ENCODE measurements at places on chromosomes 1 and 21.

GRCh38 chr1:109516872-109517271 is 7.3 kb upstream of the AMIGO1 start:
- no peak for DNase-seq

GRCh38 chr21:46159390-46159789 is 4.0 kb upstream of the FTCD start:
- no peak for DNase-seq

DNA sequence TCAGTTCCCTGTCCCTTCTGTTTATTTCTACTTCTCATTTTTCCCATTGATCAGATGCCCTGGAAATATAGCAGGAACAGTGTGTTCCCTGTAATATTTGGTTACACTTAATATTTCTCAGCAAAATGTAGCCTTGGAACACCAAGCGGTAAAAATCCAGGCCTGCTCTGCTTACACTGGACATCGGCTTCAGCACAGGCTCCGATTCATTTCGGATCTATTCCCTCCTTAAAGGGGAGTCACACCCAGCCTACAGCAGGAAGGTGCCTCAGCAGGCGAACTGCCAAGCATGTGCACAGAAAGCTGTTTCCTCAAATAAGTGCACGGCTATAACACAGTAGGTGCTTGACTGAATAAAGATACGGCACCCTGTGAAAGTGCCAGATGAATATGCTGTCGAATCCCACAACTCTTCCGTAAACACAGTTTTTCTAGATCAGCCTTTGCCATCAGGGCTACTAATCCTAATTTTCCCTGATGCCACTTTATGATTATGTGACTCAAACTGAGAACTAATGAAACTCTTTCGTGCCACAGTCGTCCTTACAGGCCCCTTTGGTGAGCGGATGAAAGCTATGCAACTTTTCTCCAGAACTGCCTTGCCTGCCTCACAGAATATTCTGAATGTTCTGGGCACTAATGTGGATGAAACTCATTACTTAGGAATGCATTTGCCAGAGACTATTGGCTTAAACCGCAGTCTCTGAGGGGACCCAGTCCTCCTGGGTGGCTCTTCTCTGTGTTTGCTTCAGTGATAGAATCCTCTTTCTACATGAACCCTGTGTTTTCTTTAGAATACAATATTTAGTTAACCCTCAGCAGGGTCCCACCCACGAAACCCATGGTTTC is 275.5 kb upstream of the RUNX1 start:
- no peak for DNase-seq

GRCh38 chr21:35559829-35560225 is 500.5 kb downstream of the SETD4 start:
- no peak for DNase-seq

GRCh38 chr21:31248598-31248997 is 95.5 kb downstream of the TIAM1 start:
- DNase-seq: no peak

- DNase-seq: no peak
Measured at GRCh38 chr1:36626435-36626834, 143.7 kb upstream of the CSF3R start.

GRCh38 chr1:168320800-168321450 is 40.2 kb downstream of the TBX19 start:
- no peak for DNase-seq

DNA sequence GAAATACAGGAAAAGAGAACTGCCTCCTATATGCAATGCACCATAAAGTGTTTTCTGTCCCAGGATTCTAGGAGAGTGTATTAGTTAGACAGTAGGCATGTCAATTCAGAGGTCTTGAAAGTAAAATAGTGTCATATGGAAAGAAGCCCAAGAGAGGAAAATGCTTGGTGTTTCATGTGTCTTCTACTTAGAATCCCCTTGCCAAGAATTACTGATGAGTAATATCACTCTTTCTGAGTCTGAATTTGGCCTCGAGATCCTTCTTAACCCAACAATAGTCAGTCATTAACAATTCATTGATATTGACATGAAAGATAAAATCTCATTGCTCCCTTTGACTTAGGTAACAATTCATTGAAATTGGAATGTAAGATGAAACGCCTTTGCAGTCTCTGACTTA is 972.2 kb downstream of the TTLL7 start:
- no peak for DNase-seq

DNA sequence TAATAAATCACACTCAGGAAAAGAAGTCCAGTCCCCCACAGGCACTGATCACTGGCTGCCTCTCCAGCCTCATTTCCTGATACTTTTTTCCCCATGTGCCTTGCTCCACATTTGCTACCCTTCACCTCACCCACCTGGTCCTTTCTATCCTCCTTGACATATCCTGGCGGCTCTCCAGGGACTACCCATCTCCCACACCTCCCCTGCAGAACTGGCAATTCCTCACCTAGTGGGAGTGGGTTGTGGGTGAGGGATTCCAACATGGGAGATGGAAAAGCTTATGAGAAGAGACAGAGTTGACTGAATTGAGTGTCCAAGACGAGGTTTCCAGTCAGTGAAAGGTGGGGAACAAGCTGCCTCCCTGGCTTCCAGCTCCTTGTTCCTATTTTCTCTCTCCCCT is 69.6 kb downstream of the FCRL5 start:
- DNase-seq: no peak

- DNase-seq: no peak
Measured at GRCh38 chr1:203593723-203594122, 32.9 kb upstream of the ATP2B4 start.

DNA sequence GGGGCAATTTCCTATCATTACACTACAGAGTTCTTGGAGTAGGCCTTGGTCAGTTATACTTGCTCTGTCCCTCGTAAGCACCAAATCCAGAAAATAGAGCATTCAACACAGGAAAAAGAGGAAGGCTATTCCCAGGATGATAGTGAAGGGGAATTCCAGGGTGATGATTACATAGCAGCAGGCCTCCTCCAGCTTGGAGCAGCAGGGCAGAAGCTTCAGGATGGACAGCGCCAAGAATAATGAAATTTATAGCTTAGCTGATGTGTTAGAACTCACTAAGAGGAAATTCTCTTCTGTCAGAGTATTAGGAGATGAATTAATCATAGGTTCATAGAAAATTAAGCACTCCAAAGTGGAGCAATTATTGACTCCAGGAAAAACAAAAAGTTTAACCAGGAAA is 10.8 kb upstream of the SMAP2 start:
- no peak for DNase-seq

DNA sequence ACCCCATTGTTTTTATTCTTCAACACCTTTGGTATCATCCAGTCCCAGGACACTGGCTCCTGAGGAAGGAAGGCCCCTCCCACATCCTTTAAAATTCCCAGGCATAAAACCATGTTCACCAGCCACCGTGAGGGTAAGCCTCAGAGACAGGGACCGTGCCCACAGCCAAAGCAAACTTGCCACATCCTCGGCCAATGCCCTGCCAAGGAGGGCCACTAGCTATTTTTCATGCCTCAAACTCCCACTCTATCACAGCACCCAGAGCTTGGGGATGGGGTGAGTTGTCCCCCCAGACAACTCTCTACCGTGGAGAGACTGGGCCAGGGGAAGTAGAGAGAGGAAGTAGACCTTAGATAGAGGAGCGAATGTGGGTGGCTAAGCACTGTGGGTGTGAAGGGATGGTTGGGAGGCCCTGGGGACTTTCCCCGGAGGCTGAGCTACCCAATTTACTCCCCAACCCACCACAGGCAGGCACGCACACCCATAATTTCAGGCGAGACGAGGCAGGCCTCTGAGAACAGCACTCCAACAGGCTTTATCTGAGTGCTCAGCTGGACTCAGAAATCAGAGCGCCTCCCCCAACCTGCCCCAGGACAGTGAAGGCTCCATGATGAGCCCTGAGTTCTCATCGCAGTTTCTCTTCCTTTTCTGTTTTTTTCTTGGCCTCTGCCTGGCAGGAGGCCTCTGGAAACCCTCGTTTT is 15.9 kb upstream of the BTG2 start:
- DNase-seq: no peak

GRCh38 chr21:26844258-26845065 is 747 bp downstream of the ADAMTS1 start:
- DNase-seq: peak; percentile 44

DNA sequence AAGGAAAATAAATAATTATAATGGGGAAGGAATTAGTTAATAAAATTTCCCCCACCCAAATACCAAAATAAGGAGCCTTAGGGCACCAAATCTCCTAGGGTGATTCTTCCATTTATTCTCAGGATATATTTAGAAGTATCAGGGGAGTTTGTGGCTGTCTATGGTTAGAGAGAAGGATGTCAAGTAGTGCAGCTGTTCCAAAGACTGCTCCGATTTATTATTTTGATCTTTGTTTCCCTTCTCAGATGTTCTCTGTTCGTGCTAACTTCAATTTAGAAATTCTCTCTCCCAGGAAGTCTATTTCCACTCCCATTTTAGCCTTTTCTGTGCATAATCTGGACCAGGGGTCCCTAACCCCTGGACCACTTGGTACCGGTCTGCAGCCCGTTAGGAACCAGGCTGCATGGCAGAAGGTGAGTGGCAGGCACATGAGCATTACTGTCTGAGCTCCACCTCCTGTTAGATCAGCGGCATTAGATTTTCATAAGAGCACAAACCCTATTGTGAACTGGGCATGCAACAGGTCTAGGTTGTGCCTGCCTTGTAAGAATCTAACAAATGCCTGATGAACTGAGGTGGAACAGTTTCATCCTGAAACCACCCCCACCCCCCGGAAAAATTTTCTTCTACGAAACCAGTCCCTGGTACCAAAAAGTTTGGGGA is 9.3 kb upstream of the MAST2 start:
- DNase-seq: no peak

DNA sequence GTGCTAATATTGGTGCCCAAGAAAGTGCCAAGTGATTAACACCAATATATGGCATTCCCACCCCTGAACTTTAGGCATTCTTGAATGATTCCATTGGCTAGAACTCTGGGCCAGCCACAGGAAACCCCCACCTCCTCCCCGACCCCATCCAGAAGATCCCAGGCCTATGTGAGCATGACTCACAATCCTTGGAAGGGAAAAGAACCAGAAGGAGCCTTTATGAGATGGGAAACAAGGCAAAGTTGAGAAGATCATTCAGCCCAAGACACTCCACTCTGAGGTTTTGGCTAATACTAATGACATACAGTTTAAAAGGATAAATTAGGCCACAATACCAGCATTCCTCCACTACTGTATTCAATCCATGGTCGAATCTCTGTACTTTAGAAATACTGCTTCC is 21.8 kb downstream of the ELK4 start:
- DNase-seq: no peak

GRCh38 chr1:108892356-108893140 is 15.8 kb downstream of the GPSM2 start:
- DNase-seq: no peak

DNA sequence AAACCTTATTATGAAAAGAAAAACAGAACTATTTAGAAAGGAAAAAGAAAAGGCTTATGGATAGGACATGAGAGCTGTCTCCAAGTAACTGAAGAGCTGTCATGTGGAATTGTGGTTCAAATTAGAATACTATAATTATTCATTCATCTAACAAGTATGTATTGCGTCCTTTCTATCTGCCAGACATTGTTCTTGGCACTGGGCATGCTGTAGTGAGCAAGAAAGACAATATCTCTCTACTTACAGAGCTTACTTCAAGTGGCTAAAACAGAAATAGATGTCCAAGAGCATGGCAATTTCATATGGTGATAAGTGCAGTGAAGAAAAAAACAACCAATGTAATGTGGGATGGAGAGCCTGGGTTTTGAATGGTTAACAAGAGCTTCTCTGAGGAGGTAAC is 413.0 kb downstream of the DPYD start:
- DNase-seq: no peak

DNA sequence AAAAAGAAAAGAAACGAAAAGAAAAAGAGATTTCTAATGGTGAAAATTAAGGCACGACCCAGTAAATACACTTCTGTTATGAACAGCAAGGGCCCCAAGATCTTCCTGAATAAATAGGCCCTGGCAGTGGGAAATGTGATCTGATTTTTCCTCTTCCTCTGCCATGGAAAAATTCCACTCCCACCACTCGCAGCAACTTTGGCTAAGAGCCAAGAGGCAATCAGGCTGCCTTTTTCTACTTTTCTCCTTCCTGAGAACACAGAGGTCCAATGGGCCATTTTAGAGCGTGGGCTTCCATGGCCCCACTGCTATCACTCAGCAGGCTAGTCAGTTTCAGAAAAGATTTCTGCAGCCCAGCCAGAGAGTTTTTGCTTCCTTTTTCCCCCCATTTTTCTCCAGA is 33.7 kb upstream of the AK4 start:
- DNase-seq: no peak

- DNase-seq: no peak
Measured at GRCh38 chr21:46124083-46124925, 26.4 kb downstream of the COL6A2 start.

GRCh38 chr1:94522304-94522703 is 19.3 kb downstream of the F3 start:
- peak; percentile 46 for DNase-seq

DNA sequence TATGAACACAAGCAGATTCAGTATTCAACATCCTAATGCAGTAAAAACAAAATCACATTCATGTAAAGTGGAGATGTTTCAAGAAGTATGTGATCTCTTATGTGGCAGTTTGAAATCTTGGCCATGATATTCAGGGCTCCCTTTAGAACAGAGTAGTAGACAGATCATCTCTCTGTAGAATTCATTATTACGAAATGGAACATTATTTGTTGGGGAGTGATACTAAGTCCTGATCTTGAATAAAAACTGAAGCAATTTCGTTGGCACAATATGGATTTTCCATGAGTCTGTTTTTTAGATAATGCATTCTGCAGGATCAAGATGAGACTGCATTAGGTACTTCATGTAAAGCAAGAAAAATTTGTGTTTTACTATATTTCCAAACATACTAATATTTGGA is 264.4 kb upstream of the NRIP1 start:
- no peak for DNase-seq

DNA sequence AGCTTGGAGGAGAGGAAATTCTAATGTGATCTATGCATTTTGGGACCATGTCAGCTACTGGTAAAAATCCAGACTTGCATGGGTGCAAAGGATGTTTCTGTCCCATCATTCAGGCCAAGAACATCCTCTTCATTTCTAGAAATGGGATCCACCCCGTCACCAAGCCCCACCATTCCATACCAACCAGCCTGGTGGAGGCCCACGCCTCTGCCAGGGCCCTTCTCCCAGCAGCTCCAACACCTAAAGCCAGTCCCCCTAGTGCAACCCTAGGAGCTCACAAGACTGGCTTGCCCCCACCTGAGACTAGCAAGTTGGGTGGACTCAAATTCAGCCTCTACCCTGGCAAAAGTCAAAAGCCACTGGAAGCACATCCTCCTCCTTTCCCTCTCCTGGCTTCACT is 1.9 kb downstream of the ARHGEF11 start:
- DNase-seq: no peak

DNA sequence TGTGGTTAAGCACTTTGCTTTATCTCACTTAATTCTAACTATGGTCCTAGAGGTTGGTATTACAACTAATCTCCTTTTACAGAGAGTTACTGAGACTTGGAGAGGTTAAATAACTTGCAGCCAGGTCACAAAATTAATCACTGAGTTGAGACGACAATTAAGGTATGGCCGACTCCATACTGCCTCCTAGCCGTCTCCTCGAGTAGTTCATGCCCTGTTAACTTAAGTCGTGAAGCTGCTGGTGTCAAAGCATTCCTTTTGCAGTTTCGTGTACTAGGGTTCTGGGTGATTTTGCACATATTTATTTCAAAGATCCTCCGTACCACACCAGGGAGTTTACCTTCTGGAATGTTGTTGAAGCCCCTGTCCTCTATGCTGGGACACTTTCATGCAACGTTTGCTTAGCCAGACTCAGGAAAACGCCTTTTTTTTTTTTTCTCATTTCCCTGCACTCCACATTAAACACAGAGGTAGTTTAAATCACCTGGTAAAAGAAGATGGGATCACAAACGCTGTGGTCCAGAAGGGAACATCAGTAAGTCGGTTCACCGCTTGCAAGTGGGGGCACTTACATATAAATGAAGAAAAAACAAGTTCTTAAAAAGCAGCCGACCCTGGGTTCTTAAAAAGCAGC is 570 bp upstream of the NEK7 start:
- peak; percentile 40 for DNase-seq

Measured in neuronal stem cell (in vitro differentiated cells).